ENCODE measurements at places on chromosomes 12 and 14.

DNA sequence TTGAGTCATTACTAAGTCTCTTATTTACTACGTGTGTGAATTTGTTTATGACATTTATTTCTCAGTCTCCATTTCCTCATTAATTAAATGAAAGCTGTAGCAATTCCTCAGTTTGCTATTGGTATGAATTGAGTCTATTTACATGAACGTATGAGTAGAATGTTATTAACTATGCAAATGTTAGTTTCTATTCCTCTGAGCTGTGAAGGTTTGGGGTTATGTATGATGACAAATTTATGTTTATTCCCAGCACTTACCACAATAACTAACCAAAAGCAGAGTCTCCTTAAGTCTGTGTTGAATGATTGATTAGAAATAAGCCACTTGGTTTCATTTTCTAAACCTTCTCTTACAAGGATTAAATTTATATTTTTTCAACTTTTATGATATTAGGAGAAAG lies 1340.9 kb downstream of the FSCB start:
- DNase-seq, result no peak

- no peak for DNase-seq
Measured at GRCh38 chr14:37270629-37271028, 72.9 kb downstream of the MIPOL1 start.

DNA sequence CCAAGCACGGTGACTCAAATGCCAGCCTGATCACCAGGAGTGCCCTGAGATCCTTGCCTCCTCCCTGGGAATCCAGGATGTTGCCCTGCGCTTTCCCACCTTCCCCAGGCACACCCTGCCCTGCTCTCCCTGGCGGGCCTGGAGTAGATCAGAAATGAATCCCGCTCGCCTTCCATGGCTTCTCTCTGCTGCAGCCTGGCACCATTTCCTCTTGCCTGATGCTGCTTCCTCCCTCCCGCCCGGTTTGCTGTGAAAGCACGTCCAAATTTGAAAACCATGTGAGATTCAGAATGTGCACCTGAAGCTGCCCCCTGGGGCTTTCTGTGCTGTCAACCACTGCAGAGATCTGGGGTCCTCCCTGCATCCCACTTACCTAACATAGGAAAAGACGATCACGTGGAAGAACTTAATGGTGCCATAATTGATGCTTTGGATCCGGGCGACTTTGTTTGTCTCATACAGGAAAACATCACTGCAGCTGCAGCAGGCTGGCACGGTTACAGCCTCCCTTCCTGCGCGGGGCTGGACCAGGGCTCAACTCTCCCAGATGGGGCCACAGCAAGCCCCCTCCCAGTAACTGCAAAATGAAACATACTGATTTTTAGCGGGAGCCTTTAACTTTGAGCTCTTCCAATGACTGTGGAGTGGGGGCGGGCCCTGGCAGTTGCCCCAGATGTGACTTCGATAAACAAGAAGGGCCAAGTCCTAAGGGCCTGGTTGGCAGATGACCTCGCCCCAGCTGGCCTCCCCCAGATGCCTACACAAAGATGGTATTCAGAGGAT lies 24.9 kb upstream of the C12orf76 start:
- peak; percentile 24 for DNase-seq

DNA sequence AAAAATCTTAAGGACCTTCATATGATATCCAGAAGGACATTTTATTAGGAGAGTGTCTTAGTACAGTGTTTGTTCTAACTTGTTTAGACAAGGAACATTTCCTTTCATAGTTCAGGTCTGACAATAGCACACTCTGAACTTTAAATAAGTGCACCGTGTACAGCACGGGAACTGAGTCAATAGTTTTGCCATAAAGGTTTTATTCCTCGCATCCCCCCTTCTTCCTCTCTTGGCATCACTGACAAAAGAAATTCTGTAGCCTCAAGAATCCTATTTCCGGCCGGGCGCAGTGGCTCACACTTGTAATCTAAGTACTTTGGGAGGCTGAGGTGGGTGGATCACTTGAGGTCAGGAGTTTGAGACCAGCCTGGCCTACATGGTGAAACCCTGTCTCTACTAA lies 58.3 kb downstream of the TMCC3 start:
- no peak for DNase-seq

DNA sequence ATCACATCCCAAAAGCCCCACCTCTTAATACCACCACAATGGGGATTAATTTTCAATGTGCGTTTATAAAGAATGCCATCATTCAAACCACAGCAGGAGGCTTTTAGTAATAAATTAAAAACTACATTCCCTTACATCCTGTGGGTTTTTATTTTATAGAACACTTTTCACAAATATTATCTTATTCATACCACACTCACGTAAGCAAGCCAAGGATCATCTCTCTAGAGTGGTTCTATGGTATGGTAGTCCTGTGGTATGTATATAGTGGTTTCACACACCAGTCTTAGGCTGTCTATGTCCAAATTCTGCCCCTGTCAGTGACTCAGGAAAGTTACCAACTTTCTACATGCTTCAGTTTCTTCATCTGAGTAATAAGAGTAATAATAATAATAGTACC lies 100.2 kb downstream of the GALC start:
- DNase-seq, result no peak

DNA sequence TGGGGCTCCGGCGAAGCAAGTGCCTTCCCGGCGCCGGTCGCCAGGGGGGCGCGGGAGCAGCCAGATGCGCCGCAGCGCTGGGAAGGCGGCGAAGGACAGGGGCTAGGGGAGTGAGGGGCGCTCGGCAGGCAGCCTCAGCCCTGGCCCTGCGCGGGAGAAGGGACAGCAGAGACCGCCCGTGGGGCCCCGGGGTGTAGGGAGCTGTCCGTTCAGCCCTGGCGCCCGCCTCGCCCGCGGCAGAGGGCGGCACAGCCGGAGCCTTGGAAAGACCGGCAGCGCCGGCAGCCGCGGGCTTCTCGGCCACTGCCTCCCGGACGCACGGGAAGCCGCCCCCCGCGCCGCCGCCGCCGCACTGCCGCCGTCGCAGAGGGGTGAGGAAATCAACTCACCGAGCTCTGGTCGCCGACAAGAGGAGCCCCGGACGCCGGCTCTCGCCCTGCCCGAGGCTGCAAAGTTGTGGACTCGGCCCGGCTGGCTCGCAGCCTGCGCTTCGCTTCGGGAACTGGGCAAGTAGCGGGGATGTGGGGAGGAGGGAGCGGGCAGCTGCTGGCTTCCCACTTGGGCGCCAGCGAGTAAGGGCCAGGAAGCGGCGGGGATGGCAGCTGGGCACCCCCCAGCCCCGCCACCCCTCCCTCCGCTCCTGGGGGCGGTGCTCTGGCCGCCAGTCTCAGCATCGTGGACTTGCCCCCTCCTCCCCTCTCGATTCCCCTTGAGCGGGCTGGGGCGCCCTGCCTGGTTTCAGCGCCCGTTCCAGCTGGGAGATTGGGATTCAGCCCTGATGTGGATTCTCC lies at the start of gene ZDHHC22:
Gene ZDHHC22, minus strand, starts transcription at position 578 of the 791 bp plus-strand sequence. CDS start 2,053 bp downstream, outside the sequence.
- DNase-seq, result peak; percentile 61

- DNase-seq, result no peak
Measured at GRCh38 chr12:119693511-119693910, 25.6 kb downstream of the PRKAB1 start.

GRCh38 chr14:22892488-22892887 lies 9.5 kb downstream of the REM2 start:
- DNase-seq, result no peak

- no peak for DNase-seq
Measured at GRCh38 chr12:27672643-27673042, 23.6 kb upstream of the REP15 start.

- DNase-seq, result no peak
Measured at GRCh38 chr12:101866615-101867373, 10.6 kb upstream of the DRAM1 start.

DNA sequence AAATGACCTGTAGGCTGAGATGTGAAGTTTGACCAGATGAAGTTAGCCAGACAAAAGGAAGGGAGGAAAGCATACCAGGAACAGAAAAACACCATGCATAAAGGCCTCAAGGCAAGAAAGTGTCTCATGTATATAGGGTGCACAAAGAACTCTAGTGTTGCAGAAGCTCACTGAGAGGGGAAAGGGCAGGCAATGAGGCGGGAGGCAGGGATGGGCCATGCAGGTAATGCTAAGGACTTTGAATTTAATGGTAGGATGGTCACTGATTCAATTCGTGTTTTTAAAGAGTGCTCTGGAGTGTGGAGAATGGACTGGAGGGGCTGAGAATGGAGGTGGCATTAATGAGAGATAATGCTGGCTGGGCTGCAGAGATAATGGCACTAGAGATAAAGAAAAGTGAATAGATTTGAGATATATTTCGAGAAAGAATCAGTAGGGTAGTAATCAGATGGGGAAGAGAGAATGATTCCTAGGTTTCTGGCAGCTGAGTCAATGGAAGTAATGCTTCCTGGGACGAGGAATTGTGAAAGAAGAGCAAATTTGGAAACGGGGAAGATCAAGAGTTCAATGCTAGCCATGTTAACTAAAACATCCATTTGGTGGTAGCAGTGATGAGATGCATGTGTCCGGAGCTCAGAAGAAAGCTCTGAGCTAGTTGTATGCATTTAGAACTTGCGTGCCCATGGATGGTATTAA lies 43.1 kb downstream of the LIMA1 start:
- DNase-seq, result no peak

- DNase-seq, result no peak
Measured at GRCh38 chr14:105144666-105145380, 23.8 kb downstream of the JAG2 start.

DNA sequence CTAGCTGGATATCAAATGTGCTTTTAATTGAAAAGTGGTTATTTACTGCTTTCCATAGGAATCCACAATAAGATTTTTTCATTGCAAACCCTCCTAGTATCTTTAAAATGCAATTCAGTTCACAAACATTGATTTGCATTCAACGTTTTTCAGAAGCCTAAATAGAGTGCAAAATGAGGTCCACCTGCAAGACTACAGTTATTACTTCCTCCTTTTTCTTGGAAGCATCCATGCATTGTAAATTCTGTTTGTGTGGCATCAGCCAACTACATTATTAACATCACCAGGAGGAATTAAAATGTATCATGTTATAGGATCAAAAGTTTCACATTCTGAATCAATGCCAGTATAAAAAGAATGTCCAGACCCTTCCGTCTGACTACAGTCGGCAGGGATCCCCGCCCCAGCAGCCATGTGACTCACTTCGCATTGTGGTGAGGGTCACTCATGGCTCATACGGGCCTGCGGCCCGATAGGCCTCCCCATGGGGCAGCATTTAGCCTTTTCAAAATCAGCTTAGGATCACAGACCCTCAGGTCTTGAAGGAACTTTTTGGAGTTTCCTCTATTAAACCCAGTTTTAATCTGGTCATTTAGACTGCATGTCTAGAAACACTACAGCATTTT lies 46.3 kb downstream of the NTF3 start:
- no peak for DNase-seq

DNA sequence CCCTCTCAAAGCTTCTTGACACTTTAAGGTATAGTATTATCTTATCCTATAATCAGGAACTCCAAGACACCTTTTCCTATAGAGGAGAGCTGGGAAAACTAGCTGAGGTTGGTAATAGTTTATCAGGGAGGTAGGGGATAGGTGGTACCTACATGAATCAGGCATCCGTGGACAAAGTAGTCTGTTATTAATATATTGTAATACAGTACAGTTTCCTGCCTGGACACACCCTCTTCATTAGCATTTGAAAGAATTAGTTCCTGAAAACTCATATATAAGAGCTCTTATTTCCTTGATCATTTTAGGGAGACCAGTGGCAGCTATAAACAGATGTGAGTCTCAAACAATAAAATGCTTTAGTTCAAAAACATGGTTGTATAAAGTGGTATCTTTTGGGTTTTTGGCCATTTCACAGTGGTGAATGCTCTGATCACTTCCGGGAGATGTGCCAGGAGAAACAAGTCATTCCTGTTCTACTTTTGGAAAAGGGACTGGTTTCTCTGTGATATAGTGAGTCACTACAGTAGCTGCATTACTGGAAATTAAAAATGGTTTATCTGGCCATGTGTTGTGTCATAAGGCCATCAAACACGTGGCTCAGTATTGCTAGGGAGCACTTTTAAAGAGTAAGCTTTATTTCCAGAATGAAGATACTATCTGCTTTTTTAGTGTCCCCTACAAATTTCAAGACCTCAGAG lies 98.1 kb downstream of the KLRB1 start:
- no peak for DNase-seq

DNA sequence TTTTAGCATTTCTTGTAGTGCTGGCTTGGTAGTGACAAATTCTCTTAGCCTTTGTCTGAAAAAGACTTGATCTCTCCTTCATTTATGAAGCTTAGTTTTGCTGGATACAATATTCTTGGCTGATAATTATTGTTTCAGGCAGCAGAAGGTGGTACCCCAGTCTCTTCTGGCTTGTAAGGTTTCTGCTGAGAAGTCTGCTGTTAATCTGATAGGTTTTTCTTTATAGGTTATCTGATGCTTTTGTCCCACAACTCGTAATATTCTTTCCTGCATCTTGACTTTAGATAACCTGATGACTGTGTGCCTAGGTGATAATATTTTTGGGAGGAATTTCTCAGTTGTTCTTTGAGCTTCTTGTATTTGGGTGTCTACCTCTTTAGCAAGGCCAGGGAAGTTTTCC lies 41.2 kb downstream of the AEBP2 start:
- no peak for DNase-seq

DNA sequence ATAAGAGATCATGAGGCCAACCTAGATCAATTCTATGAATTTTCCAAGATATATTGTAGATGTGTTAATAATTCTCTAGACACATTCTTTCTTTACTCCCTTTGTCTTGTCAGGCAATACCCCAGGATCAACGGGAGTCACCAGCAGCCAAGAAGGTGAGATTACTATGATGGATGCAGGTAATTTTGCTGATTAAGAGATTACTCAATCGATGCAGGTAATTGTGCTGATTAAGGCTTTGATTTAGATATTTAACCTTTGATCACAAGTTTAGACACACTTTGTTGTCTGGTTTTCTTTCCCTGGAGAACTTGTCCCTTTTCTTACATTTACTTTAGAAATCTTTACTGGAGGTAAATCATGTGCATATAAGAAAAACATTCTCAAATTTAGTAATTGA lies 134.3 kb upstream of the CNTN1 start:
- DNase-seq, result no peak

- no peak for DNase-seq
Measured at GRCh38 chr12:94208622-94208966, 60.2 kb downstream of the PLXNC1 start.

- DNase-seq, result no peak
Measured at GRCh38 chr14:76186308-76187027, 34.7 kb downstream of the GPATCH2L start.

DNA sequence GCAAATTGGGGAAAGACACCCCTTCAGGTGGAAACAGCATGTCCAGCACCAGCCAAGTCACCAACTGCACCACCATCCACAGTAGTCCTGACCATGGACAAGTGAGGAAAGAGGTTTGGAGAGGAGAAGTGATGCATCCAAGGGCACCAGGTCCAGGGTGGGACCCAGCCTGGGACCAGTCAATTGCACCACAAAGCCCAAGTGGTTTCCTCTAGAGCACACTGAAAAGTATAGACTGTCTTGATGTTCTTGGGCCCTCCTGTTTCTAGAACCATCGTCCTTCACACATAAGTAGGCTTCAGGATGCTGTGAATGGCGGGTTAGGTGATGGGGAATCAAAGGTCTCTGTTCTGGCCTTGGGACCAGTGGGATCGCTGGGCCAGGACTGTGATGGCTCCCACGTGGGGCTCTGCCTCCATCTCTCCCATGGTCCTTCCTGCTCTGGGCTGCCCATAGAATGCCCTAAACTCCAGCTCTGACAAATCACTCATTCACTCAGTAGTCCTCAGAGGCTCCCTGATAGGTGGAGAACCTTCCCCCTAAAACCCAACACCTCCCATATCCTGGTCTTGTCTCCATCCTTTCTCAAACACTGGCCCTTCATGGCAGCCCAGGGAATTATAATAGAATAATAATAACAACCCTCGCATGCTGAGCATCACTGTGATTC lies 9.2 kb downstream of the KRT79 start:
- DNase-seq, result no peak

GRCh38 chr14:67358924-67359774 lies 455 bp downstream of the ATP6V1D start:
- DNase-seq, result peak; percentile 64

Data from HTR-8/SVneo (cell line).